ENCODE measurements at places on chromosomes 1 and 21.

DNA sequence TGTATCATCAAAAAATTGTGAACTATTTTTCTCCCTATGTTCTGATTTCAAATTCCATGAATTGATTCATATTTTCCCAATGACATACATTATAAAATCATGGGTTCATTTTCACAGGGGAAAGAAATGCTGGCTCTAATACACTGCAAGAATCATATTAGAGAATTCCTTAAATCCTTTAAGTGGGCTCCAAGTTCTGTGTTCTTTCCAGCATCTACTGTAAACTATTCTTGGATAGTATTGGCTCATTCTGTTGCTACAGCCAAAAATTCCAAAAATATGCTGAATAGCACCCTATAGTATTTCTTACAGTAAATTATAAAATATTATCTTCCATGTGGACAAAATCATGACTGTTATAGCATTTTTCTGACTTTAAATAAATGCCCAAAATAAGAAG lies 19.0 kb upstream of the C1orf105 start:
- no peak for ATAC-seq

GRCh38 chr1:53734650-53735211 lies 4.2 kb downstream of the GLIS1 start:
- no peak for ATAC-seq

- ATAC-seq, result no peak
Observed at GRCh38 chr1:14909273-14909672, 244.3 kb upstream of the TMEM51 start.

GRCh38 chr1:227785094-227785804 lies 30.2 kb upstream of the PRSS38 start:
- no peak for ATAC-seq

DNA sequence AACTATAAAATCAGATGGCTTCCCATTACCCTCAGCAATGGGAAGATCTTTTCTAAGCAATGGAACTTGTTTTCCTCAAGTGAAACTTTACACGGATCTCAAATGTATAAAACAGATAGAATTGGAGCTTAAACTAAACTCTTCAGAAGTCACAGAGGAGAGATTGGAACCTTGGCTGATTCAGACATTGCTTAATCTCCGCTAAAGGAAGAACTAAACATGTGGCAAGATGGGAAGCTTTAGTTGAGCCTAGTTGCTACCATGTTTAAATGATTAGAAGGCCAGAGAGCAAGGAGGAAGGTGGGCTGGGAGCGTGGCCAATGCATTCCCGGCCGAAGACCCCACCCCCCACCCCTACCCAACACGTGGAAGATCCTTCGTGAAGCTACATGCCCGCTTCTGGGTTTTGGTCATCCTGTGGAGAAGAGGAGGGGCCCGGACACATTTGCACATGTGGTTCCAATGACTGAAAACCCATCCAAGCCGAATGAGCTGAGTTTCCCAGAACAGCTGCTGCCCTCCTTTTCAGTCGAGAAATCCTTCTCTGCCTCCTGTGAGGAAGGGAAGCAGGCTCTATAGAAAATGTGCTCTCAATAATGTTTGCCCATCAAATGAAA lies 164.3 kb downstream of the MIS18A start:
- no peak for ATAC-seq

GRCh38 chr21:39452207-39452969 lies 618 bp downstream of the SH3BGR start:
- ATAC-seq, result no peak

- no peak for ATAC-seq
Observed at GRCh38 chr1:229409616-229410369, 24.1 kb downstream of the ACTA1 start.

DNA sequence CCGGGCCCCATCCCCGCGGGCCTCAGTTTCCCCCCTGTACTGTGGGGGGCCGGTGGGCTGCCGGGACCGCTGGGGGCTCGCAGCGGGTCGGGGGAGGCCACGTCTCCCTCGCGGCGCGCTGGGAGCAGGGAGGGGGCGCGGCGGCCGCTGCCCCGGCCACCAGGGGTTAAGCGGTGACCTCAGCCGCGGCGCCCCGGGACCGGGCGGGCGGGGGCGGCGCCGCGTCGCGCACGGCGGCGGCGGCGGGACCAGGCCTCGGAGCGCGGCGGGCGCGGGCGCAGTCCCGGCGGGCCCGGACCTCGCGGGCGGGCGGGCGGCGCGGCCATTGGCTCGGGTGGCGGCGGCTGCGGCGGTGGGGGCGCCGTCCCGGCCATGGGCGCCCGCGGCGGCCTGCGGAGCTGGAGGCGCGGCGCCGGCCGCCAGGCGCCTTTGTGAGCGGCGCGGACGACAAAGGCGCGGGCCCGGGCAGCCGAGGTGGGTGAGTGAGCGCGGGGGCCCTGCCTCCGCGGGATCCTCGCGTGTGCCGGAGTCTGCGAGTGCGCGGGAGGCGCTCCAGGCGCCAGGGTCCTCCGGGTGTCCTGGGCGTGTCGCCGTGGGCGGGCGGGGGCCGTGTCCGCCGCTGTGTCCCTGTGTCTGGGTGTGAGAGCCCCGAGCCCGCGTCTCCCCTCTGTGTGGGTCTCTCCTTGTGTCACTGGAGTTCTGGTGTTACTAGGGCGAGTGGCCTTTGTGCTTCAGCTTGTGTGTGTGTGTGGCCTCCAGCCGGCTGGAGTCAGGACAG lies at the start of gene ARHGEF10L:
TSS of gene ARHGEF10L (plus strand) at position 222 of the 778 bp plus-strand sequence. CDS start 40,898 bp downstream, outside the sequence.
- no peak for ATAC-seq

DNA sequence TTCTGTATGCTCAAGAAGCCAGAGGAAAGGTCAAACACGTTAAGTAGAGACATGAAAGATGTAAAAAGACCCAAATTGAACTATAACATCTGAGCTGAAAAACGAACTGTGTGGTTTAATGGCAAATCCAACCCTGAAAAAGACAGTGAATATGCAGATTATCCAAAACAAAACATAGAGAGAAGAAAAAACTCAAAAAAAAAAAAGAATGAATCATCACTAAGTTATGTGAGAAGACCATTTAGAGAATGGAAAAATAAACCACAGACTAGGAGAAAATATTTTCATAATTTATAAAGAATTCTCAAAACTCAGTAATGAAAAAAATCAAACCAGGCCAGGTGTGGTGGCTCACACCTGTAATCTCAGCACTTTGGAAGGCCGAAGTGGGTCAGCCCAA lies 253.3 kb downstream of the PLPP3 start:
- ATAC-seq, result no peak
